ENCODE measurements at places on chromosomes 16 and 17.

GRCh38 chr17:4899341-4900230 is at the start of gene C17orf107:
C17orf107 (plus strand) TSS chr17:4899536; CDS start chr17:4899763, 227 bp downstream.
- DNase-seq = no peak

DNA sequence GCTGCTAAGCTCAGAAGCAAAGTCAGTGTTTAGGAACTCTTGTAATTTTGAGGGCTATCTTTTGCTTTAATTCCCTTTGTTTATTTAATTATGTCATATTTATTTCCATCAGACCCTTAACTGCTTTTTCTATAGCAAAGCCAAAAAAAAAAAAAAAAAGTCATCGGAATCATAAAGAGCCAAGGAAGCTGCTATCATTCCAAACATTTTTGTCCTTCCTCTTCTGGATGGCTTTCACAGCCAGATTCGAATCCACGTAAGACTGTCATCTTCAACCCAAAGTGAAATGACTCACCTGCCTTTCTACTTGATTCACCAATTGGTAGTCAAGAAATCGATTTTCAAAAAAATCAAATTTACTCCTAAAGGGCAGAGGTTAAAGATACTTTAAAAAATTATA is 38.4 kb downstream of the WIPI1 start:
- no peak for DNase-seq

DNA sequence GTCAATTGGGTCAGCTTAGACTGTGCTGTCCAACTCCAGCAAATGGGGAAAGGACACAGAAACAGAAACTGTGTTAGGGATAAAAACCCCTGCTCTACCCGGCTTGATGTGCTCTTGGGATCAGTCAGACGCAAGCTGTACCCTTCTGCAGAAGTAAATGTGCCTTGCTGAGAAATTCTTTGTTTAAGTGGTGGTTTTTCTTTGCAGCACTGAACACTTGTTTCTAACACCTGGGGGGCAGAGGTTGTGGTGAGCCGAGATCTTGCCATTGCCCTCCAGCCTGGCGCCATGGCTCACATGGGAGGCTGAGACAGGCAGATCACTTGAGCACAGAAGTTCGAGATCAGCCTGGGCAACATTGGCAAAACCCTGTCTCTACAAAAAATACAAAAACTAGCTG is 18.5 kb upstream of the ARL4D start:
- no peak for DNase-seq

GRCh38 chr16:3841729-3842508 is 38.6 kb downstream of the CREBBP start:
- no peak for DNase-seq

GRCh38 chr17:9299695-9300094 is 275.9 kb downstream of the STX8 start:
- DNase-seq = peak; percentile 72

- DNase-seq = no peak
Observed at GRCh38 chr17:28861393-28862203, 6.8 kb downstream of the ERAL1 start.

GRCh38 chr16:50863644-50864144 is 121.8 kb downstream of the CYLD start:
- DNase-seq = no peak

- DNase-seq = no peak
Observed at GRCh38 chr16:83516931-83517330, 290.8 kb upstream of the HSBP1 start.

- no peak for DNase-seq
Observed at GRCh38 chr17:17669580-17670235, 11.6 kb upstream of the RAI1 start.

DNA sequence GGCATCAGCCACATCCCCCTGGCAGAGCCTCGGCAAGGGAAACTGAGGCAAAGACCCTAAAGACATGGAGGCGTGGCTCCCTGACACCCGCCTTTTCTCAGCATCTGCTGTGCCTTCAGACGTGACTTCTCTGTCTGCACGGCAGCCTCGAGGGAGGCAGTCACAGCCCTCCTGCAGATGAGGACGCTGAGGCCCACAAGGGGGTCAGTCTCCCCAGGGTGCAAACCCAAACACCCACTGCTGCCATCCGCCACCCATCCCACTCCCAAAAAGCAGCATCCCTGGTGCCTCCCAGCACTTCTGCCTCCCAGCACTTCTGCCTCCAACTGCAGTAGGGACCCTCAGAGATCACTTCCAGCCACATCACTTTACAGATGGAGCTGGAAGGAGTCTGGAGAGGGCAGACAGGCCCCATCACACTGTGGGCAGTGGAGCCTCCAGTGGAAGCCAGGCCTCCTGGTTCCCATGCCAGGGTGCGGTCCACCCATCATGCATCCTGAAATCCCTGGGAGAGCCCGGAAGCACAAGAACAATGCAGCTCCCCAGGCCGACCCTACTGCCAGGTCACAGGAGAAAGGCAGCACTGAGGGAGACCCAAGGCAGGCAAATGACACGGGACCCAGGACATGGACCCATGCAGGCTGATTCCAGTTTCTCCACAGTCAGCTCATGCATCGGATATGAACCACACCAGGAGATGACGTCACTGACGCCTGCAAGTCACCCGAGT is 23.8 kb downstream of the KDM8 start:
- DNase-seq = no peak

- DNase-seq = no peak
Observed at GRCh38 chr16:518858-519257, 8.7 kb upstream of the CAPN15 start.

GRCh38 chr16:70160388-70160787 is 13.2 kb upstream of the CLEC18C start:
- DNase-seq = no peak

DNA sequence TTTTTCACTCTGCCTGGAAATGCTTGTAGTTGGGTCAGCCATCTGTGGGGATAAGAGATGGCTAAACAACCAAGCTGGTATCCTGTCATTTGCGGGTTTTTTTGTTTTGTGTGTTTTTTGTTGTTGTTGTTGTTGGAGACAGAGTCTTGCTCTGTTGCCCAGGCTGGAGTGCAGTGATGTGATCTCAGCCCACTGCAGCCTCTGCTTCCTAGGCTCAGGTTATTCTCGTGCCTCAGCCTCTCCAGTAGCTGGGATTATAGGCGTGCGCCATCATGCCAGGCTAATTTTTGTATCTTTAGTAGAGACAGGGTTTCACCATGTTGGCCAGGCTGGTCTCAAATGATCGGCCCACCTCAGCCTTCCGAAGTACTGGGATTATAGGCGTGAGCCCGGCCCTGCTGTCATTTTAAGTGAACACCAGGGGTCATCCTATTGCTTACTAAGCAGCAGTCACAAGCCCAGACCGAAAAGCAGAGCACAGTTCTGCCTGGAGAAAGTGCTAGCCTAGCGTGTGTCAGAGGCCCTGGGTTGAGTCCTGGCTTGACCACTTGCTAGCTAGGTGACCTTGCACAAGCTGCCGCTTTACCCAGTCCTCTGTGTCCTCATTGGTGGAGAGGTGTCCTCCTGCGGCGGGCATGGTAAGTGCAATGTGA is 4.6 kb downstream of the SMCR8 start:
- peak; percentile 71 for DNase-seq

- DNase-seq = peak; percentile 58
Observed at GRCh38 chr17:82492643-82493225, 26.8 kb upstream of the FOXK2 start.

- DNase-seq = no peak
Observed at GRCh38 chr17:49972486-49973270, 3.7 kb downstream of the DLX4 start.

DNA sequence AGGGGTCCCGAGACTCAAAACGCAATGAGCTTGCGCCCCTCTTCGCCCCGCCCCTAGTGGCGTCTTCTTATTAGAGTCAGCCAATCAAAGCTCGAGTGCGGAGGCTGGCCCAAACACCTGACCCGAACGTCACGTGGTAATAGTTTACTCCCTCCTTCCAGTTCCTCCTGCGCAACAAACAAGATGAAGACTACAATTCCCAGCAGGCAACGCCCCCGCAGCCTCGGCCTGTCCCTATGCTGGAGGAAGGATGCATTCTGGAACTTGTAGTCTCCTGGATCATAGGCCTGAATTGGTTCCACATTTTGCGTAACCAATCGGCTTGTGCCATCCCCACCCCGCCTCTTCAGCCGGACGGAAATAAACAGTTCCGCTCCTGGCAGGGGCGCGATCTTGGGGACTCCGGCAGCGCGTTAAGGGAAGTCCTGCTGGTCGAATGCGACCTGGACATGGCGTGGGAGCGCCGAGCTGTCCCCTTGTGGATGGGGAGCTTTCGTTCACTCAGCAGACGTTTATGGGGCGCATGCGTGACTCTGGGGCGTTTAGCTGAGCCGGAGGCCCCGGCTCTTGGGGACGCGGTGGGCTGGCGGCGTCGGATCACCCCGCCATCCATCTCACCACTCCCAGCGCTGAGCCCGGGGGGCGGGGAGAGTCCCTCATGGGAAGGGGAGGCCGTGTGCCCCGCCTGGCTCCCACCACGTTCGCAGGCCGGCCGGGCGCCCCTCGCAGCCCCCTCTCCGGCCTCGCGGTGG is at the start of gene WBP2:
WBP2 (minus strand) TSS at position 26 of the 752 bp plus-strand sequence. CDS start 38 bp downstream, outside the sequence.
- DNase-seq = peak; percentile 100

- DNase-seq = no peak
Observed at GRCh38 chr17:82328141-82328993, 5.2 kb downstream of the SECTM1 start.

DNA sequence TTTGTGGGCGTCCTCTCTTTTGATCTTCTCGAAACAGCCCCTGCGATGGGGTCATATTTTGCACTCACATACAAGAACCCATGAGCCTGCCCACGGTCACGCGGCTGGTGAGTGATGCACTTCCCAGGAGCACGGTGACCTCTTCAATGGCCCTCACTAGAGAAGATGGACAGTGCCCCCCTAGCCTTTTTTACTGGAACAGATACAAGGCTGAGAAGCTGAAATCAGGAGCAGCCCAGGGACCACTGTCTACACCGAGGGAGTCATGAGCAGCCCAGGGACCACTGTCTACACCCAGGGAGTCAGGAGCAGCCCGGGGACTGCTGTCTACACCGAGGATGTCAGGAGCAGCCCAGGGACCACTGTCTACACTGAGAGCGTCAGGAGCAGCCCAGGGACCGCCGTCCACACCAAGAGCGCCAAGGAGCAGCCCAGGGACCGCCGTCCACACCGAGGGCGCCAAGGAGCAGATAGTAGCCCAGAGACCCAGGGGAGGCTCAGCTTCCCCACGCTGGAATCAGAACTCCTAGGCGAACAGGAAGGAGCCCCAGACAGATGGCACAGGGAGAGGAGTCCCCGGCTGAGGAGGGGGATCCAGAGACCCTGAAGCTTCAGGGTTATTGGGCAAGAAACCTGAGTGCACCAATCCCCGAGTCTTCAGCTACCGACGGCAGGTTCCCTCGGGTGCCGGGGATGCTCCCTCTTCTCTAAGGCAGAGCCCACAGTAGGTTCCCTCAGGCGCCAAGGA is 23.7 kb downstream of the ACSF3 start:
- DNase-seq = no peak

DNA sequence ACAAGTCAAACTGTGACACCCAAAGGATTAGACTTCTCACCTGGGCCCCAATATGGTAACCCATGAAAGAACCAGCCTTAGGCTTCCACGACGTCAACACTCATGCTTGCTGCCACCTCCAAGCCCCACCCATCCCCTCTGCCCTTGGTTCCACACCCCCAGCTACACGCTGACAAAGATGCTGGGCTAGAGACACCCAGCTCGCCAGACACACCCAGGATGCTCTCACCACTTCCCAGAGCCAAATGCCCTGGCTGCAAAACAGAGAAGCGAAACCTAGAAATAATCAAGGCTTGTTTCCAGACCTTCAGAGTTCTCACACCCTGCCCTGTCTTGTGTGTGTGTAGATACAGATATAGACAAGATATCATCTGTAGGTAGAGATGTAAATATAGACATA is 26.0 kb upstream of the ADCY9 start:
- no peak for DNase-seq

GRCh38 chr16:4244254-4245076 is 2.6 kb upstream of the SRL start:
- no peak for DNase-seq

DNA sequence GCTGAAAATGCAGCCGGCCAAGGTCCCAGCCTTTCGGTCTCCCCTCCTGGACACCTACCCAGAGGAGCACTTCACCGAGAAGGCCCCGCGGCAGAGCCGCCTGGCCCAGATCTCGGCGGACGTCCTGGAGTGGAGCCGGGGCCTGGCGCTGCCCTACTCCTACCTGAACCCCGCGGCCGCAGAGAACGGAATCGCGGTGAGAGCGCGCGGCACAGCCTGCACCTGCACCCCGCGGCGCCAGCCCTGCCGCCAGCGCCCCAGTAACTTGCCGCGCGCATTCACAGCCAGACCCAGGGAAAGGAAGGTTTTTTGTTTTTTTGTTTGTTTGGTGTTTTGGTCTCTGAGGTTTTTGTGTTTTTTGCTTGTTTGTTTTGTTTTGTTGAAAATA is 15.2 kb downstream of the ALOX12B start:
- no peak for DNase-seq

GRCh38 chr17:78991017-78991738 is 11.5 kb upstream of the LGALS3BP start:
- DNase-seq = no peak

- DNase-seq = peak; percentile 60
Observed at GRCh38 chr17:42276359-42276608, at the start of gene STAT5B. STAT5B (minus strand) TSS chr17:42276391; CDS start chr17:42232127, 44,264 bp downstream.

DNA sequence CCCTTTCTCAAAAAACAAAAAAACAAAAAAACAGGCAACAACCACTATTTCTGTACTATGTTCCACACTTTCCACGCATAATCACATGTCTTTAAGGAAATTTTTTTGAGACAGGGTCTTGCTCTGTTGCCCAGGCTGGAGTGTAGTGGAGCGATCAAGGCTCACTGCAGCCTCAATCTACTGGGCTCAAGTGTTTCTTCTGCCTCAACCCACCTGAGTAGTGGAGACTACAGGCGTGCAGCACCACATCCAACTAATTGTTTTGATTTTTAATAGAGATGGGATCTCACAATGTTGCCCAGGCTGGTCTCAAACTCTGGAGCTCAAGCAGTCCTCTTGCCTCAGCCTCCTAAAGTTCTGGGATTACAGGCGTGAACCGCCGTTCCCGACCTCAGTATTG is 52.6 kb upstream of the BPTF start:
- DNase-seq = no peak

- no peak for DNase-seq
Observed at GRCh38 chr16:22659933-22660332, 149.2 kb downstream of the NPIPB5 start.

DNA sequence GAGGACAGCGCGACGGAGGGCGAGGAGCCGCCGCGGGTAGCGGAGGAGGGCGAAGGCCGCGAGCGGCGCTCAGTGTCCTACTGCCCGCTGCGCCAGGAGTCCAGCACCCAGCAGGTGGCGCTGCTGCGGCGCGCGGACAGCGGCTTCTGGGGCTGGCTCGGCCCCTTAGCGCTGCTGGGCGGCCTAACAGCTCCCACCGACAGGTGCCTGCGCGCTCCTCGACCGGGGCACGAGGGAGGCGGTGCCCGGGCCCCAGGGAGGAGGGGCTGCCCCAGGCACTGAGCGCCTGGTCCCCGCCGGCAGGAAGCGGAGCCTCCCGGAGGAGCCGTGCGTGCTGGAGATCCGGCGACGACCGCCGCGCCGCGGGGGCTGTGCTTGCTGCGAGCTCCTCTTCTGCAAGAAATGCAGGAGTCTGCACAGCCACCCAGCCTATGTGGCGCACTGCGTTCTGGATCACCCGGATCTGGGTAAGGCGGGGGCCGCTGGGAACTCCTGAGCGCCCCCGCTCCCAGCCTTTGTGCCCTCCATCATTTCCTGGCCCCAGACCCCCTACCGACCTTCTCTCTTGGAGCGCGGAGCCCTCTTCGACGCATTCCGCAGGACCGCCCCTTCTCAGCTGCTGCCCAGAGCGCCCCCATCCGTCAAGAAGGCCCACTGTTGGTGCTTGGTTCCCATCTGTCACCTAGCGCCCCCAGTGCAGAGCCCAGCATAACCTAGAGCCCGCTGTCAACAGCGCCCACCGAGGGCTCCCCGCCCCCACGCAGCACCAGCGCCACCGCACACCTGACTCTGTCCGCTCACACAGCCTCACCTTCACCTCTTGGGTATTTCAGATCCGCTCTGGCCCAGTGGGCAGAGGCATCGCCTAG is 3.7 kb downstream of the C17orf50 start:
- peak; percentile 87 for DNase-seq
